ENCODE measurements at places on chromosomes 3 and 15.
A peak's percentile ranks its signal among the peaks of the same experiment; 100 is the strongest.

- no peak for DNase-seq
Measured at GRCh38 chr15:52566889-52567288, 1.9 kb downstream of the ARPP19 start.

DNA sequence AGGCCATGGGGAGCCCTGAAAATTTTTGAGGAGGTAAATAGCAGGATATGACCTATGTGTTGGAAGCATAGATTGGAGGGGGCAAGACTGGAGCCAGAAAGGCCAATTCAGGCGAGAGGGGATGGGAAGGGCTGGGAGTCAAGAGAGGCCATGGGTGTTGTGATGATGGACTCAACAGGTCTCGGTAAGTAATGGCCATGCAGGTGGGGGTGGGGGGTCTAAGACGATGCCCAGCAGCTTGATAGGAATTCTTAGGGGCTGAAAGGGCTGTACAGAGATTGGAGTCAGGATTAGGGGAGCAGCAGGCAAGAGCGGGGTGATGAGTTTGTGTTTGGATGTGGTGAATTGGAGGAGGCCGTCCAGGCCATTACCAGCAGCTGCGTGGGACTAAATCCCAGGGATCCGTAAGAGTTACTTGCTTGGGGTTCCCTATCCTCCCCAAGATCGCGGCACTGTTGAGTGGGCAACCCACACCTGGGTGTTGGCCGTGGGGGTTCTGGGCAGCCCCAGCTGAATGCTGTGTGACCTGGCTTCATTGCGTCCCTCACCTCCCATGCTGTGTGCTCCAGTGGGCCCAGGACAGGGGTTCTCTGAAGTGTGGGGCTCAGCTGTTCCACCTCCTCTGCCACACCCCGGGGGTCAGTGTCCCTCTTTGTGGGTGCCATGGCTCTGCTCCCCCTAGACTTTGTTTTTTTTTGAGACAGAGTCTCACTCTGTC lies 41.8 kb upstream of the CHRNB4 start:
- no peak for DNase-seq

GRCh38 chr15:58010983-58011382 lies 54.5 kb downstream of the ALDH1A2 start:
- no peak for DNase-seq

DNA sequence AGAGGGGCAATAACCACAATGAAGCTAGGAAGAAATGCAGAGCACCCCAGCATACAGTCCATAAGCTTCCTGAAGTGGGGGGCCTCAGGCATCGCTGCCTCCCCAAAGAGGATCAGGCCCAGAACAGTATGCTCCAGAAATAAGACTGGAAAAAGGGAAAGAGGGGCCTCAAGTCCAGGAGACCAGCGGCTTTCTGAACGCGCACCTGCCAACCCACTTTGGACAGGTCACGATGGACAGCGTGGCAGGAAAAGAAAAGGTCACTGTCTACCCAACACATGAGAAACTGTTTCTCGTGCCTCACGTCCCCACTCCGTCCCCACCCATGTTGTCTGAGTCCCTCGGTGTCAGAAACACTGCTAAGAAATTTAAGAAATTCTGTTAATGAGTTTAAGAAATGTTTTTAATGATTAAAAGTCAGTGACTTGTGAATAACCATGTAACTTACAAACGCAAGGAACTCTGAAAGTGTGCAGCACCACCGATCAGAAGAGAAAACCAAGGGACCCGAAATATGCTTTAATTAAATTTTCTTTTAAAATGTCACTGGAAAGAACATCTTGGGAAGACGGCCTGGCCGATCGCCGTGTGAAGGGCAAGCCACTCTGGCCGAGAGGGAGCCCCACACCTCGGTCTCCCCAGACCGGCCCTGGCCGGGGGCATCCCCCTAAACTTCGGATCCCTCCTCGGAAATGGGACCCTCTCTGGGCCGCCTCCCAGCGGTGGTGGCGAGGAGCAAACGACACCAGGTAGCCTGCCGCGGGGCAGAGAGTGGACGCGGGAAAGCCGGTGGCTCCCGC lies 1.7 kb upstream of the PPARG start:
- peak; percentile 75 for DNase-seq

DNA sequence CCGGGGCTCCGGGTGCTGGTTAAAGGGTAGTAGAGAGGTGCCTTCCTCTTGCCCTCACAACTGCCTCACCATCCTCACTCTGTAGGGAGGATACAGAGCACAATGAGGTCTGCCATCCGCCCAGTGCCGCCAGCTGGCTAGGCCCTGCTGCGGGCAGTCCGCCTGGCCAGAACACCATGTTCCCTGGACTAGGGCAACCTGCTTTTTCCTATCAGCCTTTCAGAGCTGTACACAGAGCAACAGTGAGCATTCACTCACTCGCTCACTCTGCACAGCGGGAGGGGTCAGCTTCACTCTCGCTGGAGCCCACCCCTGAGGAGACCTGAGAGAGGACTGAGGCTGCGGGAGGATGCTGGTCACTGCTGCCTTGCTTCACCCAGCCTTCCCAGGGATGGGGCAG lies 218.7 kb upstream of the CHRNA7 start:
- no peak for DNase-seq

DNA sequence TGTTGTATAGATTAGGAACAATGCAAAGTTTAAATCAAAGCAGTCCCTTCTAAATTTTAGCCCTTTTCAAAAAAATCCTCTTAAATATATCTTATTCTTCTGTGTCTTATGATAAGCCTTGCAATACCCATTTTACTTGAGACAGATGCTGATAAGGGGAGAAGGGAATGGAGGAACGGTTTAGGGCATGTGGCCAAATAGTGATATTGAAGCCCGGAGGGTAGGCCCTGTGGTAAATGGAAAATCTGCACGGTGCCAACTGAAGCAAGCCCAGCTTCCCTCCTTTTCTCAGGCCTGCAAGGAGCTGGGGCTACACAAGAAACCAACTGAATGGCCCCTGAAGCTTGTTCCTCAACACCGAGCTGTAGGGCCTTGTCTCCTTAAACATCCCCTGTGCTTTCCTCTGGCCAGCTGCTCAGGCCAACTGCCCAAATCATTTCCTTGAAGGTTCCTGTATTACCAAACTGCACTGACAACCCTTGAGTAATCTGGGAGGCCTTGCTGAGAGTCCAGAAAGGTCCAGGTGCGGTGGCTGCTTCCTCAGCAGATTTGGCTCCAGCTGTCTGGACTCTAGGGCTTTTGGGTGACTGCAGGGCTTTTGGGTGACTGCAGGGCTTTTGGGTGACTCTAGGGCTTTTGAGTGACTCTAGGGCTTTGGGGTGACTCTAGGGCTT lies 67.2 kb downstream of the NCEH1 start:
- DNase-seq: no peak

- no peak for DNase-seq
Measured at GRCh38 chr15:38487378-38487777, 33.5 kb downstream of the FAM98B start.

DNA sequence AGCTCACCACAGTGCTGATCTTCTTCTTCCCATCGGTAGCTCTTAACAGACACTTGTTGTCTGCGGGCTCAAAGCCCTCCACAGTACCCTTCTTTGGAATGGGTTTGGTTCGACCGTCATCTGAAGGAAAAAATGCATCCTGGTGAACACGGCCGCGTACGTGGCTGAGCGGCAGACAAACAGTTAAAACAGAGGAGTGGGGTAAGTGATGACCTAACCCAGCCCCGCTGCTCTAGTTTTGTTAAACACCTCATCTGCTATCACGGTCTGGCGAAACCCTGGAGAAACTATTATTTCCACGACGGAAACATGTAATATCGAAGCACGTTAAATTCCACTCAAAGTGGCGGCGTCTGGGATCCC lies 725 bp downstream of the SRP14 start:
- no peak for DNase-seq

- DNase-seq: no peak
Measured at GRCh38 chr3:116048991-116049390, 396.3 kb downstream of the LSAMP start.

DNA sequence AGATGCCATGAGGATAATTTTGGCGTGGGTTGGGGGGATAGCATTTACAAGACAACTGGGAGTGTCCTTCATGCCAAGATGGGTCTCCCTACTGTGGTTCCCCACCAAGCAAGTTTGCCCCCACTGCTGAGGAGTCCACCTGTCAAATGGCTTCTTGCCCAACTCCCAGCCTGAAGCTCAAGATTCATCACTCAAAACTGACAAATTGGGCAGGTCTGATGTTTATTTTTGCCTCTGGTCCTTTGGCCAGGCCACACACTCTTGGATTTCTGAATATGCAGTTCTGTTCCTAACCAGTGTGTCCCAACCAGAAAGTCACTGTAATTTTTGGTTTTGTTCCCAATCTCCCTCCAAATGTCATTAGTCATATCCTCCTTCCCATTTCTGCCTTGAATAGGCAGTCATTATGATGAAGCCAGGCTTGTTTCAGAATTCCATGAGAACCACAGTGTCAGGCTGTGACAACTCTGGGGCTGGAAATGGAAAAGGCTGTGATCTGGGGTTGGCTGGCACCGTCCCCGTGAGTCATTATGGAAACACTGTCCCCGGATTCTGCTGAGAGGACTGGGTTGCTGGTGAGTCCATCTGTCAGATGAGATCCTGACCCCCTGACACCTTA lies 29.3 kb upstream of the MEF2A start:
- no peak for DNase-seq

DNA sequence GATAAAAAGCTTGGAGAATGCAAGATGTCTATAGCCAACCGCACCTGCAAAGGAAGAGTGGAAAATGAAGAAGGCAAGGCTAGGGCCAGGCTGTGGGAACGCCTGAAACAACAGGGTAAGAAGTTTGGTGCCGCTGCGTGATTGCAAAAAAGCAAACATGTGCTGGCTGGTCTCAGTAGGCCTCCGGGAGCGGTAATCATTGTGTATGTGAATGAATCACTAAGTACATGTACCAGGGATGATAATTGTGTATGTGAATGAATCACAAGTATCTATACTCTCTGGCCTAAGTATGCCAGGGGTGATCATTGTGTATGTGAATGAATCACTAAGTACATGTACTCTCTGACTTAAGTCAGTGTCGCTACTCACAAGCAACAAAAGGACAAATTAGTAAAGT lies 40.3 kb upstream of the PARL start:
- DNase-seq: no peak

GRCh38 chr3:36434687-36435426 lies 54.6 kb downstream of the STAC start:
- no peak for DNase-seq

DNA sequence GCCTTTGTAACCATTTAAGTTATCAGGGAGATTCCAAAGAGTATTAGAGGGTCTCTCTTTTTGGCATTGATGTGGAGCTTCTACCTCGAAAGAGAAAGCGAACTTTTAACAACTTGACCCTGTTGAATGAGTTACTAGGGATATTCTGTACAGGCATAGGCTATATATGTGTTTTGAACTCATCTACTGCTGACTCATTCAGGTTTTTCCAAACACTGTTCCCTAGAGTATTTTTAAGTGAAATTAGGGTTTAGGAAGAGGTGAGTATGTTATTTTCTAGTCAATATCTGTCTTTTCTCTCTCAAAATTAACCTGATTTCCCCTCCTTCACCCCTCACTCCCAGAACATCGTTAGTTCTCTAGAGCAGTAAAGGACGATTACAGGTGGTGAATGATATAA lies 228.1 kb upstream of the C2CD4B start:
- no peak for DNase-seq

Measured in ovary (tissue), 10 donors.